KBM-7 (cell line): ENCODE measurements at places on chromosomes 3 and 15.

GRCh38 chr15:60858511-60859070 lies 370.5 kb downstream of the RORA start:
- DNase-seq, result no peak

GRCh38 chr3:97975466-97975865 lies 3.2 kb upstream of the RIOX2 start:
- no peak for DNase-seq

- DNase-seq, result no peak
These were observed 581.1 kb upstream of the SEMA6D start for GRCh38 chr15:47136236-47136635.

DNA sequence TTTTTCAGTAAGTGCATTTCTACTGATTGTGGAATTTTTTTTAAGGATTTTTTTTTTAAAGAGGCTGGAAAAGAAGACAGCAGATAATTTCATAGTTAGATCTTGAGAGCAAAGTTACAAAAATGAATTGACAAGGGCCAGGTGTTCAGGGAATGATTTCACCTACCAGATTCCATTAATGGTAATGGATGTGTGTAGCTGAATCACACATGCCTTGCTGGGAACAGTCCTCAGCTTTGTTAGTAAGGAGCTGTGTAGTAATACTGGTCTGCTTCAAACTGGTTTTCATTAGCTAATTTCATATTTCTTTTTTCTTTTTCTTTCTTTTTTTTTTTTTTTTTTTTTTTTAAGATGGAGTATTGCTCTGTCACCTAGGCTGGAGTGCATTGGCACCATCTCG lies 16.0 kb downstream of the NR1D2 start:
- DNase-seq, result no peak

- no peak for DNase-seq
These were observed 4.0 kb upstream of the LMCD1 start for GRCh38 chr3:8497582-8497981.

- no peak for DNase-seq
These were observed 110.0 kb upstream of the PLSCR5 start for GRCh38 chr3:146715170-146715569.

GRCh38 chr3:25461946-25462345 lies 33.9 kb downstream of the RARB start:
- no peak for DNase-seq

GRCh38 chr3:7038394-7038793 lies 177.5 kb downstream of the GRM7 start:
- DNase-seq, result no peak

GRCh38 chr3:86046436-86047136 lies 944.4 kb downstream of the VGLL3 start:
- DNase-seq, result no peak

DNA sequence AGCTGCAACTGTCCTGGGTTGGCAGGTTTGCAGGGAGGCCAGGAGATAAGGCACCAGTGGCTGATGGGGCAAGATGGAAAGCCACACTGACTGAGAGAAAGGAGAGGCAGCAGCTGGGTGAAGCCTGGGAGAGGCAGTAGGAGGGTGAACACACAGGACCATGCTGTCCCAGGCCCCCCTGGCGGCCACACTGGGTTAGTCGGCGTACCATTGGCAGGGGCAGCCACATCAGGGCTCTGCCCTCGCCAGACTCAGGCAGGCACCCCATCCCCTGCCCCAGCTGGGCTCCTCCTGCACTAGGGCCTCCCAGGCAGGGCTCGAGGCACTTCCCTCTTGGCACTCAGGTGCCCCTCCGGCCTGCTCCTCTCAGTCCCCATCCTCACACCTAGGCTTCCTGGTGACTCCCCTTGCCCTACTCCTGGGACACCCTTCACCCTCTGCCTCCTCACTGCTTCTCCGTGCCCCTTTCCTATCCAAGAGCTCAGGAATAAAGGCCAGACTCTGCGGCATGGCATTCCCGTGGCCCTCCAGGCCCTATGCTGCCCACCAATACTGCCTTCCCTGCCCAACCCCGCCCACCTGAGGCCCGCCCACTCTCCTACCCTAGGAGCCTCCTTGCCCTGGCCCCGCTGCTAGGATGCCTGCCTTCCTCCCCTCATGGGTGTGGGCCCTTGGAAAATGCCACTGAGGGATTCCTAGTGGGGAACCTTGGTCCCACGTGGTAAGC lies 28.7 kb upstream of the DUSP7 start:
- DNase-seq, result no peak

GRCh38 chr15:87401973-87402372 lies 854.6 kb downstream of the NTRK3 start:
- no peak for DNase-seq

DNA sequence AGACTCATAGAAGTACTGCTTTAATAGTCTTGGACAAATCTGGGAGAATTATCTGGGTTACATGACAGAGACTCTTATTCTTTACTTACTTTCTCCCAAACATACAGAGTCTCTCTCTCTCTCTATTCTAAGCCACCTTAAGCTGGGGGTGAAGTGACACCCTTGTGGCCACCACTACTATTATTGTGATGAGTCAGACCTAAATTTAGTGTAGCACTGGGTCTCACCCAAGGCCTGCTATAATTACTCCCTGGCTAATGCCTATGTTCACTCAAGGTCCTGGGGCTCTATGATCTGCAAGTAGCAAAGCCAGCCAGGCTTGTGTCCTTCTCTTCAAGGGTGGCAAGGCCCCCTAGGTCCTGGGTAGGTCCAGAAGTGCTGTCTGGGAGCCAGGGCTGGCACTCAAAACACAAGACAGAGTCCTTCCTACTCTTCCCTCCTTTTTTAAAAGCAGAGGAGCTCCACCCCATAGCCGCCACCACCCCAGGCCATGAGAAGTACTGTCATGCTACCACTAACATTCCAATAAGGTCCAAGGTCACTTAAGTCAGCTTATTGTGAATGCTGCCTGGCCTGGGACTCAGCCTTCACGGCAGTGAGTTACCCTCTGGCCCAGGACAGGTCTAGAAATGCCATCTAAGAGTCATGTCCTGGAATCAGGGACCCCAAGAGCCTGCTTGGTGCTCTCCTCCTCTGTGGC lies 183.6 kb downstream of the POLQ start:
- DNase-seq, result no peak

DNA sequence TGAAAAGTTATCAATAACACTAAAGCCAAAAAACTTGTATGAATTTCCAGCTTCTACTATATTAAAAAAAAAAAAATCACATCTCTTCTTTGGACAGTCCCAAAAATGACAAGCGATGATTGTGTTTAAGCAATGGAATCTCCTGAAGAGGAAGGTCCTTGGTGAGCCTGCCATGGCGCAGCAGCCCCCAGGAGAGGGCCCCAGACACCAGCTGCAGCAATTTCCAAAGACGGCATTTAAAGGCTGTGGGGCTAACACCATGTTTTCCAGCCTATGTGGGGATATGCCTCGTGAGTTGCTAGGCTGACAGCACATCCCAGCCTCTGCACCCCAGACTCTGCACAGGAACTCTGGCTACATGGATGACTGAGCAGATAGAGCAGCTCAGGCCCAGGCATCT lies 14.7 kb downstream of the SKIC8 start:
- peak; percentile 33 for DNase-seq

- peak; percentile 28 for DNase-seq
These were observed 37.2 kb downstream of the IL20RB start for GRCh38 chr3:136994772-136995516.

DNA sequence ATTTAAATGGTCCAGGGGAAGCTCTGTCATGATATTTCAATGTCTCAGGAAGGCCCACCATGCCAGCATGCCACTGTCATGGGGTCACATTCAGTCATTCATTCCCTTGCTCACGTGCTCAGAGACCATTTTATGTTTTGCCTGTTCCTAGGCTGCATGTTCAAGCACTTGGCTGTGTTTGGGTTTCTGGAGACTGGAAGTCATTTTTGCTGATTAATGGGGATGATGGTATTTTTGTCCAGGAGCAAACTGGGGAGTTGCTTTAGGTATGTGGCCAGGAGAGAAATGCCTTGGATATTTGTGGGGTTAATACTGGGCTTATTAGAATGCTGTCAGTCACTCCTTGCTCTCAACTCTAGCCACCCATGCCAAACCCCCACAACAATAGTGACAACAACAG lies 303.5 kb downstream of the PTPRG start:
- no peak for DNase-seq

GRCh38 chr15:38844736-38845135 lies 280.1 kb upstream of the RASGRP1 start:
- no peak for DNase-seq

- no peak for DNase-seq
These were observed at the start of gene PDZRN3 for GRCh38 chr3:73624821-73625665. Gene PDZRN3 (minus strand): TSS chr3:73624941.

DNA sequence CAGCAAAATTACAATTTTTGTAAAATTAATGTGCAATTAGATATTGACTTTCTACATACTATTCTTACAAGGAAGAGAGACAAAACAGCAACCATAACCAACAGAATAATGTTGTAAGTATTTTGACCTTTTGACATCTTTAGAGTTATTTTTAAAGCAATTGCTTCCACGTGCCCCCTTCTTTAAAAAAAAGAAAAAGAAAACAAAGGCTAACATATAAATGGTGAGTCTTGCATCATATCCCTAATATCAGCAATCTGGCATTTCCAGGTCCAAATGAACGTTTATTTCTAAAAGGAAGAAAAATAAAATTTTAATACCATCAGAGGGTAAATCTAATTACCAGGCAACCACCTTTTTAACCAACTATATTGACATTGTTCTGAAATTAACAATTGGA lies 19.3 kb upstream of the STRIT1 start:
- DNase-seq, result no peak

GRCh38 chr3:88059380-88060170 lies 520 bp downstream of the ZNF654 start:
- DNase-seq, result no peak
